ENCODE measurements at places on chromosomes 4 and X. TPM values are rescaled to one million over a fixed set of nuclear protein-coding genes. Genes with fewer than 3 reads are reported as not detected.
A peak's percentile ranks its signal among the peaks of the same experiment; 100 is the strongest.

GRCh38 chr4:185839770-185840169 lies 27.8 kb upstream of the SORBS2 start:
- DNase-seq: no peak

DNA sequence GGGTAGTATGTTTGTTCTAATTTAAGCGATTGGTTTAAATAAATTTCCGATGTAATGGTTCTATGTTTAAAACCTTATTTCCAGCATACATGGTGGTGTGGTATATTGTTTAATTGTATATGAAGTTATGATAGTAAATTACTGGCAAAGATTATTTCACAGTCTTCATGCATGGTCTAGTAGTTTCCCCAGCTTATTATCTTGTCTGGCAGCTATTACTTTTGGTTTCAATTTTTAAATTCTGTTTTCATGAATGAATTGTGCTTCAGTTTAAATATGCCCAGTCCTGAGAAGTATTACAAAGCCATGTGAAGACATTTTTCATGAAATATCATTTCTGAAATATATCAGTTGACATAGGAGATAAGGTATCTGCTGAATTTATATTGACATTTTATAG lies 6.3 kb downstream of the ALG13 start:
- no peak for DNase-seq

DNA sequence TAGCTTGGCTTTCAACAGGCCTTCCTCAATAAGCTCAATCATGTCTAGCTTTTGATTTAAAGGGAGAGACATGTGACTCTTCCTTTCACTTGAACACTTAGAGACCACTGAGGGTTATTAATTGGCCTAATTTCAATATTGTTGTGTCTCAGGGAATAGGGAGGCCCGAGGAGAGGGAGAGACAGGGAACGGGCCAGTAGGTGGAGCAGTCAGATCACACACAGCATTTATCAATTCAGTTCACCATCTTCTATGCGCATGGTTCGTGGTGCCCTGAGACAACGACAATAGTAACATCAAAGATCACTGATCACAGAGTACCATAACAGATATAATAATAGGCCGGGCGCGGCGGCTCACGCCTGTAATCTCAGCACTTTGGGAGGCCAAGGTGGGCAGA lies 17.8 kb downstream of the ZNF81 start:
- peak; percentile 33 for DNase-seq

- DNase-seq: no peak
Observed at GRCh38 chrX:135536877-135537276, 16.4 kb downstream of the INTS6L start.

DNA sequence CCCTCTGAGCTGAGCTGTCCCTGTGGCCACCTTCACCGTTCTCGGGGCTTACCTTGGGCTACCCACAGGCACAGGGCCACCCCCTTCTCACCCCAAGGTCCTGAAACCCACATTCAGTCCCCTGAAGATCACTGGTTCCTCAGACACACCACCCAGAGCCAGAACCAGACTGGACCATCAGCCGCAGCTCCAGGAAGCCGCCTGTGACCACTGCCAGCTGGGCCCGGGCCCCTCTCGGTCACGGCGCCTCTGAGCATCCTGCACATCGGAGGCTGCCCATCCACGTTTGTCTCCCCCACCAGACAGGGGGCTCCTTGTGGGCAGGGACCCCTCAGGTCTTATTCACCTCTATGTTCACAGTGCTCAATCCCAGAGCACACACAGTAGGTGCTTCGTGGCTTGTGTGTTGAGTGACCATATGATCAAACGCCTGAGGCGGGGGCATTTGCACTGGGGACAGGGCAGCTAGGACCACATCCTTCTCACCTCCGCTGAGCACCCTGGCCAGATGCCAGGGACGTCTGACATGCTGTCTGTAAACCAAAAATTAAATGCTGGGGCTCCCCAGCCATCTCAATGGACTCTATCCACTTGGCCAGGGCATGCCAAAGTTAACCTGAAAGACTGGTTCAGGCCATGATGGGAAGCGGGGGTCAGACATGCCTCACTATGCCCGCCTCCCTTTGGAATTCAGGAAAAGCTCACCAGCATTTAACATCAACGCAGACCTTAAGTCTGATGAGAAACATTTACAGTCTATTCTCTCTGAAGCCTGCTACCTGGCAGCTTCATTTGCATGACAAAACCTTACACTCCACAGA lies 109.4 kb upstream of the AFAP1 start:
- DNase-seq: no peak

- DNase-seq: no peak
Observed at GRCh38 chrX:103475381-103475780, 43.9 kb downstream of the RAB40A start.

GRCh38 chr4:4217113-4217512 lies 9.6 kb downstream of the OTOP1 start:
- no peak for DNase-seq

TMEM144 gene
- 309 TPM for total RNA-seq

FAM47A gene
- total RNA-seq: not detected

DCAF4L1 gene
- 0.25 TPM for total RNA-seq

PDHA1 gene
- 234 TPM for total RNA-seq

GABRQ gene
- total RNA-seq: 1.9 TPM

USP17L24 gene
- total RNA-seq: not detected

Measured in dorsolateral prefrontal cortex (tissue), 122 donors.